Mesothelial cell of epicardium (in vitro differentiated cells): ENCODE measurements at places on chromosomes 7 and 10.

GRCh38 chr10:14397066-14397465 is 66.3 kb upstream of the FRMD4A start:
- H3K4me1 ChIP-seq = peaks cover 3% of the 10 kb centered on the region
- H3K36me3 ChIP-seq = peaks cover 2% of the 10 kb centered on the region
- no peaks in the 10 kb centered on the region for H3K27me3 ChIP-seq
- no peak overlapping the region for H3K4me3 ChIP-seq
- H3K27ac ChIP-seq = peak overlapping the region; percentile 62

GRCh38 chr10:118798231-118798662 is 43.5 kb upstream of the CACUL1 start:
- no peak overlapping the region for H3K27ac ChIP-seq
- no peak overlapping the region for H3K4me3 ChIP-seq
- DNase-seq = no peak
- H3K4me1 ChIP-seq = peaks cover 2% of the 10 kb centered on the region

DNA sequence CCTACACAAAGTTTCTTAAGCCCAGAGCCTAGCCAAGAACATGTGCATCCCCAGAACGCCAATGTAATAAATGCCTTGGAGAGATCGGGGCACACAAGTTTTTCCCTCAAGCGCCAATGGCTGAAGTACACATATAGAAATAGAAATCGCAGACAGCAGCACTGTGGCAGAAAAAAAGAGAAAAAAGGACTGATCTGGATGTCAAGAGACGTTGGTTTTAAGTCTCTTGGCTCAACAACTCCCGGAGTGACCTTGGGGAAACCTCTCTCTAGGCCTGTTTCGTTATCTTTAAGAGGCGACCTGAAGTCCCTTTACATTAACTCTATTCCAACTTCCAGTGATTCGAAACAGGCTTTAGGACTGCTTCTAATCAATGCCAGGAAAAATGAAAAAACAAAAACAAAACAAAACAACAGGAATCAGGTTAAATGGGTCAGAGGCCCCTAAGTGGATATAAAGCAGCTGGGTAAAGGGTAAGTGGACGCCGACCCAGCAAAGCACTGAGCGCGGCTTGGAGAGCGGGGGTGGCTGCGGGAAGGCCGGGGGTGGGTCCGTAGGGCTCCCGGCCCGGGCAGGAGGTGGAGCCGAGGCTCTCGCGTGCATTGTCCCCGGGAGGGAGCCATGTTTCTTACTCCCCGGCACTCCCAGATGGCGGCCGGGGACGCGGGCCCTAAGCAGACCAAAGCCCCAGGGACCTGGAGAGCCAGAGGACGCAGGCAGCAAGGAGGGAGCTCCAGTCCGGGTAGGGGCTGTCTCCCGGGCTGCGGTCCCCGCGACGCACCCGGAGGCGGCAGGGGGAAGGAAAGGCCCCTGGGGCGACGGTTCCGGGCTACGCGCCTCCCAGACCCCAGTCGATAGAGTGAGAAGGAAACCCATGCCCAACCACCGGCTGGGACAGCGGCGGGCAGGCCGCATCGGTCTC is 757 bp downstream of the EIF3A start:
- DNase-seq = no peak
- peaks cover 24% of the 10 kb centered on the region for H3K4me1 ChIP-seq
- peaks cover 2% of the 10 kb centered on the region for H3K36me3 ChIP-seq
- H3K27ac ChIP-seq = peak overlapping the region; percentile 99
- H3K4me3 ChIP-seq = peak overlapping the region; percentile 90

- H3K4me1 ChIP-seq = peaks cover 82% of the 10 kb centered on the region
- DNase-seq = no peak
- H3K27ac ChIP-seq = peak overlapping the region; percentile 91
- no peaks in the 10 kb centered on the region for H3K27me3 ChIP-seq
- H3K36me3 ChIP-seq = peaks cover 8% of the 10 kb centered on the region
- H3K4me3 ChIP-seq = peak overlapping the region; percentile 6
These were observed 35.5 kb downstream of the SEMA3C start for GRCh38 chr7:80883154-80884025.

GRCh38 chr10:43863859-43864591 is 215.3 kb upstream of the ZNF32 start:
- H3K27me3 ChIP-seq = peaks cover 16% of the 10 kb centered on the region
- DNase-seq = no peak
- H3K27ac ChIP-seq = no peak overlapping the region
- no peak overlapping the region for H3K4me3 ChIP-seq
- peaks cover 28% of the 10 kb centered on the region for H3K4me1 ChIP-seq
